Activated effector memory CD4-positive, alpha-beta T cell treated with Interleukin-2 at 50 U/mL for 16 hours (primary cell): ENCODE measurements at places on chromosomes 6 and 20.

GRCh38 chr6:139330826-139331500, 39.2 kb upstream of the TXLNB start:
- DNase-seq: no peak

- no peak for DNase-seq
Measured at GRCh38 chr6:105771313-105771970, 314.7 kb upstream of the PRDM1 start.

DNA sequence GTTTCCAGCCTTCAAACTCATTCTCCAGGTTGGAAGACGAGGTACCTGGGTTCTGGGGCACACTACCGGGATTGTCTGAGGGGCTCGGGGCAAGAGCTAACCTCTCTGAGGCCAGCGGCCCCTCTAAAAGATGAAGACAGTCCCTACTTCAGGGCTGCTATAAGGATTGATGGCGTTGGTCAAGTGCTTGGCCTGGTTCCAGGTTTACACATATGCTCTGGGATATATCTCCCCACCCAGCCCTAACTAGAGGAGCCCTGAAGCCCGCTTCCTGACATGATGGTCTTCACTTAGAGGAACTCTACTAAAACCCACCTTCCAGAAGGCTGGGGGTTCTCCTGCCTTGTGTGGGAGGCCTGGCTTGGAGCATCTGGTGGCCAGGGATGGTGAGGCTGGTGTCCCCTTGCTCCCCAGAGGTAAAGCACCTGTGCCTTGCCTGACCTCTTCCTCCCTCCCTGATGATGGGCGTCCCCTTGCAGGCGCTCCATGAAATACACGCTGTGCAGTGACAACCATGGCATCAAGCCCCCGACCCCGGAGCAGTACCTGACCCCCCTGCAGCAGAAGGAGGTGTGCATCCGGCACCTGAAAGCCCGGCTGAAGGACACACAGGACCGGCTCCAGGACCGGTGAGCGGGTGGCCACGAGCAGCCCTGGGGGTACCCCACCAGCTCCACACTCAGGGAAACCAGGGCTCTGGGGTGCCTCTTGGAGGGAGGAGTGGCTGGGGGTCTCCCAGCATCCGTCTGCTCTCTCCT, 28.7 kb downstream of the SDCBP2 start:
- no peak for DNase-seq

DNA sequence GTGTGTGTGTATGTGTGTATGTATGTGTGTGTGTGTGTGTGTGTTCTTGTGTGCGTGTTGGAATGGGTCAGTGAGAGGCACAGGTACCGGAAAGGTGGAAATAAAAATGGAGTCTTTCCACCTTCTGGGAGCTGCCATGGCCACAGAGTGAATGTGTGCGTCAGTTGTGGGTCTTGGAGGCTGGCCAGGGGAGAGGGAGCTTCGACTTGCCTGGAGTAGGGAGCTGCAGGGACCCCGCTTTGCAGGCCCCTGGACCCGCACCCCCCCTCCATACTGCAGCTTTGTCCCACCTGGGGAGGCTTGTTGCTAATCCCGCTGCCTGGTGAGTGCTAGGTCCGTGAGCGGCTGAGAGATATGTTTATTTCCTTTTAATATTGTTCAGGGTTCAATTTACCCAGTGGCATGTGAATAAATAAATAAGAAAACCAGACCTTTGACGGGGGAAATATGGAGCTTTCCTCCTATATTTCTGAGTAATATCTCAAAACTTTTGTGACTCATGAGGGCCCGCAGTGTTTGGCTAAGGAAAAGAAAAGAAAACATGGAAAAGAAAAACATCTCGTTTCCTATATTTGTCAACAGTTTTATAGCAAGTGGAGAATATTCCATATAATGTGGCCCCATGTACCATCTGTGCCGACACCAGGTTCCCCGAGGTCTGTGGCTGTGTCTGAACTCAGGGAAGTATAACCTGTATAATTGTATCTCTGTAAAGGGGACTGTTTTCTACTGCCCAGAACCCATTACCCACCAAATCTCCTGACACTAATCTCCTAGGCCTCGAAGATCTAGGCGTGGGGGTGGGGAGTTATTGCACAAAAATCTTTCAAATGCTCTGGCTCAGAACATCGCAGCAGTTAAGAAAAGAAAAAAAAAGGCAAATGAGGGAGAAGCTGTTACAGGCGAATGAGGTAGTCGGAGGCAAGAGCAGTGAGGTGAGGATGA, 24.6 kb upstream of the CCDC167 start:
- DNase-seq: no peak

GRCh38 chr20:58202044-58202443, 26.4 kb downstream of the ANKRD60 start:
- DNase-seq: no peak
